ENCODE measurements at places on chromosomes 11 and 22.
A peak's percentile ranks its signal among the peaks of the same experiment; 100 is the strongest.

DNA sequence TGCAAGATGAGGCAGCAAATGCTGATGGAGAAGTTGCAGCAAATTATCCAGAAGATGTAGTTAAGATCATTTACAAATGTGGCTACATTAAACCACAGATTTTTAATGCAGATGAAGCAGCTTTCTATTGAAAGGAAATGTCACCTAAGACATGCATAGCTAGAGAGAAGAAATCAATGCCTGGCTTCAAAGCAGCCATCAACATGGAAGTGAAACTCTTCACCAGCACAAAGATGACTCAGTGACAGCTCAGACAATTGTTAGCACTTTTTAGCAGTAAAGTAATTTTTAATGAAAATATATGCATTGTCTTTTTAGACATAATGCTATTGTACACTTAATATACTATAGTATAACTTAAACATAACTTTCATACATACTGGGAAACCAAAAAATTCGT is 71.4 kb downstream of the FANCF start:
- no peak for DNase-seq

DNA sequence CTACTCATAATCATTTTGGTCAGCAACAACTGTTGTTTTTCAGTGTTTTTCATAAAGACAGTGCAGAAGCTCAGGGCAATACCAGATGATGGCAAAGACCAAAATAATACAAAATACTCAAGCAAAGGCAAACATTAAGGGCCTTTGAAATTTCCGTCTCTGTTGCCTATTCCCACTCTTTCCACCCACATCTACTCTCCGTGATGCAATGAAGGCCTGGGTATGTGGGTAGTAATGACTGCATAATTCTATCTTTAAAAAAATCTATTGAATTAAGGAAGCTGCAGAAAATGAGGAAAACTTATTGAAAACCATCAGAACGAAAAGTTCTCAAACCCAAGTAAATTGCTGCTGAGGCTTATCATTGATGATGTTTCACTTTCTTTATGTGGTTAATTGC is 203.3 kb downstream of the MAML2 start:
- no peak for DNase-seq

DNA sequence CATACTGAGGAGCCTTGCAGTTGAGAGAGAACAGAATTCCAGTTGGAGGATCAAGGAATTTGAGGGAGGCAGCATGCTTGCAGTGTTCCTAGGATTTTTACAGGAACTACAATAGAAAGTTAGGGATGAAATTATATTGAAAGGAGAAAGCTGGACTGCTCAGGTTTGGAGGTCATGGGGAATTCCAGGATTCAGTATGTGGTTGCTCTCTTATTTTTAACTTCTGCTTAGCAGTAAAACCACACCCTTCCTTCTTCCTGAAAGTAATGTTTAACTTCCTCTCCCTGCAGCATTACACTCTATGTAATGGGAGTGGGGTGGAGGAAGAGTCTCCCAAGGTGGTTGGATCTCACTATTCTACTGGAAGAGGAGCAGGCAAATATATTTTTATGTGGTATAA is 31.3 kb downstream of the CTNND1 start:
- no peak for DNase-seq

DNA sequence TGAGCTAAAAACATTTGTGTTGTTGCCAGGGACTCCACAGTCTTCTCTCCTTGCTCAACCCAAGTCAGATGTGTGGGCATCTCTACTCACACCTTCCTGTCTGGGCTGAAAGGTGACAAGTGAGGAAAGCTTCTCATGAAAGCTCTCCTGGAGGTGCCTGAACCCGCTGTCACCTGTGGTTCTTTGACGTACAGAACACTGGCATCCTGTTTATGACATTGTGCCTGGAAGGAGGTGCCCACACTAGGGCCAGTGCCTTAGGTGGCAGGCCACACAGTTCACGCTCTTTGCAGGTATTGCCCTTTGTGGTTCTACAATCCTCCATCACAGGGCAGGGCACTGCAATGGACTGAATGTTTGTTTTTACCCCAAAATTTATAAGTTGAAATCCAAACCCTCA is 108.5 kb downstream of the CD44 start:
- no peak for DNase-seq

GRCh38 chr22:32652645-32653270 is 148.7 kb upstream of the TIMP3 start:
- no peak for DNase-seq

GRCh38 chr11:87215236-87215635 is 177.5 kb downstream of the TMEM135 start:
- no peak for DNase-seq

DNA sequence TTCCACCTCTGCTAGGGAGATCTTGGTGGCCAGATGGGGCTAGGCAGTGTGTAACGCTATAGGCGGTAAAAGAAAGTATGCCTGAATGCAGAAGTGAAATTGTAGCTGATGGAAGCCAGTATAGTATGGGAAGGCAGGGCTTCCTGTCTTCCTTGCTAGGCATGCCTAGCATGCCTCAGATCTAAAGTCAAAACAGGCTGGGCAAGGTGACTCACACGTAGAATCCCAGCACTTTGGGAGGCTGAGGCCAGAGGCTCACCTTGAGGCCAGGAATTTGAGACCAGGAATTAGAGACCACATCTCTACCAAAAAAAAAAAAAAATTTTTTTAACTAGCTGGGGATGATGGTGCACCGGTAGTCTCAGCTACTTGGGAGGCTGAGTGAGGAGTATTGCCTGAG is 281.7 kb upstream of the MTNR1B start:
- DNase-seq: no peak

DNA sequence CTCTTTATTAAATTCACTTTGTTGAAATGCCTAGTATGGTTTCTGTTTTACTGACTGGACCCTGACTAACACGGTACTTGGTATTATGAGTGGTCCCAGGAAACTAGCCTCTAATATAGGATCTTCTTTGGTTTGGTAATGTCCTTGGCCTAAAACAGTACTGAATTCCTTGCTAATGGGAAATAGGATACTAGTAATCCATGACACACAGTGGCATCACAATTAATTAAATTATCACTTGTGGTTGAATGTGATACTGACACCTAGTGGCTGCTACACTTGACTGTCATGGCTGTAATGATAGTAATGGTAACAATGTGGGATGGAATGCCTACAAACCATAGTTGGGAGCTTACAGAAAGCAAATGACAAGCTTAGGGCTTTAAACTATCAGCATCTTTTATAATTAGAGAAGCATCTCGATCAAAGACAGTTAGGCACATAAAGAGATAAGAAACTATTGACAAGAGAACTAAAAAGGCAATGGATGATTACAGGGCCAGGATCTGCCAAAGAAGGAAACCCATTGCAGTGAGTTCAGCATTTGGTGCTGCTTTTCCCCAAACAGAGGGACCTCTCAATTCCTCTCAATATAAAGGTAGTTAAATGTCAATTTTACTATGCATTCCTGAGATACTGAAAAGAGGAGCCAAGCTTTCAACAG is 8.6 kb downstream of the DNHD1 start:
- DNase-seq: peak; percentile 67

DNA sequence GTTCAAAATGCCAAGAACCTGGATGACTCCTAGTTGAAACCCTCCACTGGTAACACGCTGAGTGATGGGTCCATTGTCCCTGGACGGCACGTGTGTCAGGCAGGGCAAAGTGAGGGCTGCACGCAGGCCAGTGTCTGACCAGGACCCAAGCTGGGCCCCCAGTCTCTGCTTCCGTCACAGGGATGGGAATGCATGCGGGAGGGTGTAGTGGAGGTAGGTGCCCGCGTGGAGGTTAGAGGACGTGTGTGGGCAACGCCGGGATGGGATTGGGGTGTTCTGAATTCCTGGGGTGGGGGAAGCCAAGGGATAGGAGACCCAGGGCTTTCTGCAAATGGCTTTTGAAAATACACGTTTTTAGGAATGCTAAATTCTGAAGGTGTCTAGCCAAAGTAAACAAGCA is 943.3 kb downstream of the BRD1 start:
- DNase-seq: no peak

GRCh38 chr11:45391168-45391850 is 105.2 kb upstream of the SYT13 start:
- no peak for DNase-seq

DNA sequence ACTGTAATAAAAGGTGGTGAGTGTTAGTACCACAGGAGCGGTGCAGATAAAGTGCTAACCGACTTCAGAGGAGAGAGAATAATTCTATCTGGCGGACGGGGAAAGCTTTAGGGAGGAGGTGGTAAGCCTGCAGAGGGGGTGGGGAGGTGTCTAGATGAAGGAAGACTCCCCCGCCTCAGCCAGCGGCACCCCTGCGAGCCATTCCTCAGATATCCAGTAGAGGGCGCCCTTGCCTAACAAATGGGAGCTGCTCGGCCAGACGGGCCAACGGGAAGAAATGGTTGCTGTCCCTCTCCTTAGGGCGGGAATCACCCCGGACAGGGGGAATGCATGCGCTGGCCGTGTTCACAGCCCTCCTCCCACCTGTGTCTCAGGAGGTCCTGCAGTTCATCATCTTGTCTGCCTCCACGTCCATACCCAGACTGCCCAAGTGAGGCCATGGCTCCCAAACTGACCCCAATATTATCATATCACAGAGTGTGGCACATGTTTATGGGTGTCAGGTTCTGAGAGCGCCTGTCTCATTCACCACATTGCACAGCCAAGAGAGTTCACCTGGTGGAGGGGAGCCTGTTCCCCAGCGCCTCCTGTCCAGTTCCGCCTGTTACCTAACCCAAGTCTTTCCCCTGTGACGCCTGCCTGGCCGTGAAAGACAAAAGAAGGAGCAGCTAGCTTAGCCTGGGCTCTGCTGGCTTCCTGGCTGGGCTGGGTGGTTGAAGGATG is 85.5 kb downstream of the ST3GAL4 start:
- peak; percentile 68 for DNase-seq
